ENCODE measurements at places on chromosomes 7 and 10.

- no peak for DNase-seq
Observed at GRCh38 chr10:35040760-35041501, 49.2 kb downstream of the CUL2 start.

GRCh38 chr10:126216632-126216961 is 171.7 kb downstream of the ADAM12 start:
- no peak for DNase-seq

DNA sequence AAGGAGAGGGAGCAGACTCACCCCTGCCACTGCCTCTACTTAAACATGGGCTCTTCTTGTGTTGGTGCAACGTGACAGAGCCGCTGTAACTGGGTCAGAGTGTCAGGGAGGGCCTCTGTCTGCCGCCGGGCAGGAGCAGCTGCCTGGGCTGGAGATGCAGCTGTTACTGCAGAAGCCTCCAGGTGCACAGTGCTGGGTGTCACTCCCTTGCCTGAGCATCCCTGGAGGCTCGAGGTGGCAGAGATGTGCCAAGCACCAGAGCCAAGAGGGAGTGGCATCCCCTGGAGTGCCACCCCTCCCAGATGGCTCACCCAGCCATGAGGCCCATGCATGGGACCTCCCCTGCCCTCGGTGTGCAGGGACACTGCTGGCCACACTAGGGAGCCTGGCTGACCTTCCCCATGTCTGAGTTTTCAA is 145.7 kb downstream of the PRPF18 start:
- DNase-seq: no peak

DNA sequence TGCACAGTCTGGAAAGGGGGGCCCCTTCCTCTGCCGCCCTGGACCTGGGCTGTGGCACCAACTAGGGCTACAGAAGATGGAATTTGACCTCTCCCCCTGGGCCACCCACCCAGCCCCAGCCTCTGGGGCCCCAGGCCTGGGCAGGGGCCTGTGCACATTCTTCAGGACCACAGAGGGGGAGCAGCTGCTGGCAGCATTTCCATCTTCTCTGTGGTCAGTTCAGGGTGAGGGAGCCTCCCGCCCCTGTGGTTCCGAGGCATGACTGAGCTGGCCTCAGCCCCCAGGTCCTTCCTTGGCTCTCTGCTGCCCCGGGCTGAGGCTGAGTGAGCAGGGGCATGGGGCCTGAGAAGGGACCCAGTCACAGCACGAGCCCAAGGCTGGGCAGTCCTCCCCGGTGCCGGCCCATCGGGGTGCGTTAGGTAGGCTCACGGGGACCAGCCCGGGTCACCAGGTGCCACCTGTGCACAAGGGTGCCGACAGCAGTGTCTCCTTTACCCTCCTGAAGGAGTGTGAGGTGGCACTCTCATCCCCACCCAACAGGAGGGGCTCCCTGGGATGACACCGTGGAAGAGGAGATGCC is 63.2 kb downstream of the UNCX start:
- DNase-seq: no peak

GRCh38 chr7:151018421-151019129 is 5.7 kb downstream of the ATG9B start:
- no peak for DNase-seq

DNA sequence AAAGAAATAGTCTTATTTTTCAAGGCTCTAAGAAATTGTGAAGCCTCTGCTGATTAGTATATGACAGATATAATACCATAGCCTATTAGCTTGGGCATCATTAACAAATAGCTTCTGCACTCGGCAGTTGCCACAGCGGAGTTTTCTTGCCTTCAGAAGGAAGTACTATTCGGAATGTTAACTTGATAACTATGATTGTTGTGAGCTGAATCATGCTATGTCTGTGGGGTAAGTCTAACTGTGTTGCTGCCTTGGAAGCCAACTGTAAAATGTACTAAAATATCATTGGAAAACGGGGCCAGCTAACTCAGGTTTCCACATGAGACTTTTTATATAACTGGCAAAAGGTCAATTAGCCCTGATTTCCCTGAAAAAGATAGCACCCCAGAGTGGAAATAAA is 93.2 kb downstream of the TWIST1 start:
- DNase-seq: no peak

- no peak for DNase-seq
Observed at GRCh38 chr7:128207609-128208008, 33.5 kb upstream of the LEP start.

GRCh38 chr10:112977426-112977898 is 27.4 kb downstream of the TCF7L2 start:
- DNase-seq: no peak

GRCh38 chr7:112420236-112420861 is 29.9 kb upstream of the IFRD1 start:
- no peak for DNase-seq

GRCh38 chr7:117816727-117817126 is 56.5 kb downstream of the CTTNBP2 start:
- DNase-seq: no peak

DNA sequence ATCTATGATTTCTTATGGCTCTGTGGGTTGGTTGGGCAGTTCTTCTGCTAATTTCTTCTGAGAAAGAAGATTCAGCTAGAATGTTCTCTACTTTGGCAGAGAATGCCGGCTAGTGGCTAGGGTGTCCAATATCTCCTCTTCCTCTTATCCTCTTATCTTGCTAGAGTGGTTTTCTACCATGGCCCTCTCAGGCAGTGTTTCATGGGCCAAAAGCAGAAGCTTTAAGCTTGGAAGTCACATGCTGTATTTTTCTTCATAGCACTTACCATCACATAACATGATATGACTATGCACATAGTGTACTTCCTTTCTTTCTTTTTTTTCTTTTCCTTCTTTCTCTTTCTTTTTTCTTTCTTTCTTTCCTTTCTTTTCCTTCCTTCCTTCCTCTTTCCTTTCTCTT is 140.0 kb downstream of the ITGB8 start:
- no peak for DNase-seq
